ENCODE measurements at places on chromosomes 13 and 19.

- DNase-seq, result no peak
Measured at GRCh38 chr19:55493052-55493644, 4.9 kb downstream of the SSC5D start.

- peak; percentile 14 for DNase-seq
Measured at GRCh38 chr13:25971459-25972145, 80.2 kb downstream of the SHISA2 start.

DNA sequence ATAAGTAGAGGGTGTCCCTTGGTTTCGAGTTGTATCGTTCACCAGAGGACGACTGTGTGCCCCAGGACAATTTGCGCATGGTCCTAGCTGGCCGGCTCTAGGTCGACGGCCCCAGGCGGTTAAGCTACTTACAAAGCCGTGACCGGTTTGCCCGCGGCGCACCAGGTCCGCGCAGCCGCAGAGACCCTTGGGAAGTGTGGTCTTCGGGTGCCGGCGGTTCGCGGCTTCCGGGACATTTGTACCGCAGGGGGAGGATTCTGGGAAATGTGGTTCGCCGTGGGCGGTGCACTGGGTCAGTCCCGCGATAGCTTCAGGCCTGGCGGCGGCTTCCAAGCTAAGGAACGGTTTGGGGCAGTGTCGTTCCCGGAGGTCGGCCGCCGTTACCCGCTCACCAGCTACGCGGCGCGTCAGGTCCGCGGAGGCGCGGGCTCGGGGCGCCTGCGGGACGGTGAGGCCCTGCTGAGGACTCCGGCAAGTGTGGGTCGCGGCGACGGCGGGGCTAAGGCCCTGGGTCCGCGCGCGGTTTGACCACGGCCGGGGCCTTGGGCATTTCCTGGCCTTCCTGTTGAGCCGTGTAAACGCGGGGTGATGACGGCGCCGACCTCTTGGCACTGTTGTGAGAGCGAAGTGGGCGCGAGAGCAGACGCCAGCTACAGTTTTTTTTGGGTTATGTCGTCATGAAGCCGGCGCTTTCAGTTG is at the start of gene ZNF302:
TSS of gene ZNF302 (plus strand) at position 293 of the 699 bp plus-strand sequence. CDS start 1,127 bp downstream, outside the sequence.
- DNase-seq, result peak; percentile 90

GRCh38 chr19:50325310-50326100 is 3.7 kb downstream of the KCNC3 start:
- DNase-seq, result peak; percentile 53

- no peak for DNase-seq
Measured at GRCh38 chr19:2207991-2208860, 27.9 kb downstream of the PLEKHJ1 start.

DNA sequence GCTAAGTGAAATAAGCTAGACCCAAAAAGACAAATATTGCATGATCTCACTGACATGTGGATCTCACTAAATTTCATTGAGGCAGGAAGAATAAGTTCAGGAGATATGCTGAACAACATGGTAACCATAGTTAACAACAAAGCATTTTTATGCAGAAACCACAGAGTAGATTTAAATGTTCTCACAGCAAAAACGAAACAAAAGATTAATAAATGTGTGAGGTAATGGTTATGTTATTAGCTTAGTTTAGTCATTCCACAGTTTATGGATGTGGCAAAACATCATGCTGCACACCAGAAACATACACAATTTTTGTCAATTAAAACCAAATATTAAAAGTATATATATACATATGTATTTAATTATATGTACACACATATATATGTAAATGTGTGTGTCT is 765.8 kb downstream of the SLITRK5 start:
- no peak for DNase-seq

DNA sequence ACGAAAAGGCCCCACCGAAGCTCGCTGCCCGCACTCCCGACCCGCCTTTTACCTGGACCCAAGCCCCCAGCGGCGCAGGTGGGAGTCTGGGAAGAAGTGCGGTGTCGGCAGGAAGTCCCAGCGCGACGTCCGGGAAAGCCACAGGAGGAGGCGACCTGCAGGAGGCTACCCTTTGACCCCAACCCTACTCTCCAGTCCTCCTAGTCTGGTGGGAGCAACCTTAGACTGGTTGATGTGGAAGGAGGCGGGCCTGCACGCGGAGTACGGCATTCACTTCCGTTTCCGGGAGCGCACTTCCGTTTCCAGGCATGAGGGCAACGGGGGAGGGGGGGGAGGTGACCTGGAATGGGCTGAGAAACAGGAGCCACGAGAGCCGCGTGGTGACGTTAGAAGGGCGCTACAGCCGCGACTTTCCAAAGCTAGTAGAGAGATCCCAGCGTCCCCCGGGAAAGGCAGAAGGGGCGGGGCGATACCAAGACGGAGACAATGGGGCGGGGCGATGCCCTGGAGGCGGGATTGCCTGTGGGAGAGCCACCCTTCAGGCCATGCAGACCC is 28.5 kb downstream of the ZNF266 start:
- no peak for DNase-seq

- no peak for DNase-seq
Measured at GRCh38 chr19:17860331-17860992, 752 bp downstream of the RPL18A start.

DNA sequence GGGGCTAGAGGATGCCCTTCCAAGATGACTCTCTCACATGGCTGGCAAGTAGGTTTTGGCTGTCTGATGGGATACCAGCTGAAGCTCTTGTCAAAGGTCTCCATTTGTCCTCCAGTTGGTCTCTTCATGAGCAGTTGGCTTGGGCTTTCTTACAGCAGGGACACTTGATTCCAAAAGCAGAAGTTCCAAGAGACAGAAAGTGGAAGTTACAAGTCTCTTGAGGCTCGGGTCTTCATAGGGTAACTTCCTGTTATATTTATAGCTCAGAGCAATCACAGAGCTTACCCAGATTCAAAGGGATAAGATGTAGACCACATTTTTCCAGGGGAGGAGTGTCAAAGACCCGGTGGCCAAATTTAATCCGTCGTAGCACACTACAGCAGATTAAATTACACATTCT is 440.0 kb downstream of the RFC3 start:
- DNase-seq, result no peak

DNA sequence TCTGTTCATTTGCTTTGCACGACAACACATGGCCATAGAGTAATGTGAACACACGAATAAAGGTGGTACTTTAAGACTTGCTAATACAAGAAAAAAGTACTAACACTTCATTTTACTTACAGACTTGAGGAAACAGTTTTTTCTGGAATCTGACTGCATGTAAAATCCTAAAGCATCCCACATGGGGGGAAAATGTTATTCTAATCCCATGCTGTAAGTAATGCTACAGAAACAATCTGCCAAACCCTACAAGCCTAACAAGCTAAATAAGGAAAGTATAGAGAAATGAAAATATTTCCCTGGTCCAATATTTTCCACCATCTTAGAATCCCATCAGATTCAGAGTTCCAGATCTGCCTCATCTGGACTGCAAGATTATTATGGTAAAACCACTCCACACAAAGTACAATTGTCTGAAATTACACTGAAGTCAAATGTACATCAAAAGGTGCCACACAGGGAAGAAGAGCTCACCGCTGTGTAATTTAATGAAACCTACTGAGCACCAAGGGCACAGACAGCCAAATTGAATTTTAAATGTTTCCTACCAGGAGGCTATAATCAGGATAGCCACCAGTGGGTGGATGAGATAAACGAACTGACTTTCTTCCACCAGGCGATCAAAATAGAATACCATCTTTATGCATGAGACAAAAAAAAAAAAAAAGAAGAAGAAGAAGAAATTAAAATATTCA is 22.0 kb downstream of the LHFPL6 start:
- DNase-seq, result no peak

DNA sequence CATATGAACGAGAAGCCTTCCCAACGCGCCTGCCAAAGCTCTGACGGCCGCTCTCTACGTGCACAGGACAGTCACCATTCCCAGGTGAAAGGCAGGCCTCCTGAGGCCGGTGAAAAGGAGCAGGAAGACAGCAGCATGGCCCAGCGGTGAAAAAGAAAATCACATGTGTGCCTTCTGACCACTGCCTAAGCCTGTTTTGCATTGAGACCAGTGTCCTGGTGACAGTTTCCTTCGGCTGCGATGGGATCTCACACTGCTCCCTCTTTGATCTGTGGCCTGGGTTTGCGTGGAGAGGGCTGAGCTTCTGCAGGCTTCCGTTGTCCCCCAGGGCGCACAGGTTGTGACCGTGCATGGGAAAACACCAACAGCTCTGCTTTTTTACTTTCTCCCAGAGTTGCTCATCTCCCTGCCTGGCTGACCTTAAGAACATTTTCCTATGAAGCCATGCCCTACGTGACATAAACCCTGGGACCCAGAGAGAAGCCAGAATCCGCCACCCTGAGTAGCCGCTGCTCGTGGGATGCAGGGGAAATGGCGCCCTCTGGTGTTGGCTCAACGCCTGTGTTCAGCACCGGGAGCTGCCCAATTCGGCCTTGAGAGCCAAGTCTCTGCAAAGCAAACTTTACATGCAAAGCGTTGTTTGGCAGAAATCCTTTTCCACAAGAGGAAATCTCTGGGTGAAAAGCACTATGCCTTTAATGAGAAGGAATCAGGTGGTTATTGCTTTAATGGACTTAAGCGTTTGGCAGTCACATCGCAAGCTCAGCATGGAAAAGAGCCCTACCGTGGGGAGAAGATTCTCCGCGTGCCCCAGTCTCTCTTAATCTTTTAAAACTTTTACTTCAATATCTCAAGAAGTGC is 112.2 kb upstream of the GPR12 start:
- DNase-seq, result no peak

DNA sequence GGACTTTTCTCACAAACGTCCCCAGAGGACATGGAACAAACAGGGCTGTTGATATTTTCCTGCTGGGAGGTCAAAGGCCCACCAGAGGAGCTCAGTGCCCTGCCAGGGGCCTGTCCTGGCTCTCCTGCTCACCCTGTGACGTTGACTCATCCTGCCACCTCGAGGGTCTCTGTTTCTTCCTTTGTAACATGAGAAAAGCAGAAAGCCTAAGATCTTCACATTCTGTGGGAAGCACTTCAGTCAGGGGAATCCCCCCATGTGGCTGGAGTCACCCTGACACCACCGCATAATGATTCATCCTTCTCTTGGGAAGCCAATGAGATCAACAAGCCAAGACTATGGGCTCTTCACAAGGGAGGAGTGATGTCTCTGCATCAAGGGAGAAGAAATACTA is 147.9 kb downstream of the KATNAL1 start:
- no peak for DNase-seq

- peak; percentile 12 for DNase-seq
Measured at GRCh38 chr19:12834566-12834943, at the start of gene RTBDN. Gene RTBDN (minus strand): TSS chr19:12834579. CDS start chr19:12829979, 4,600 bp downstream.

GRCh38 chr19:30178721-30179402 is 193.3 kb upstream of the ZNF536 start:
- no peak for DNase-seq

GRCh38 chr19:48368936-48369335 is 4.8 kb downstream of the SYNGR4 start:
- DNase-seq, result no peak

DNA sequence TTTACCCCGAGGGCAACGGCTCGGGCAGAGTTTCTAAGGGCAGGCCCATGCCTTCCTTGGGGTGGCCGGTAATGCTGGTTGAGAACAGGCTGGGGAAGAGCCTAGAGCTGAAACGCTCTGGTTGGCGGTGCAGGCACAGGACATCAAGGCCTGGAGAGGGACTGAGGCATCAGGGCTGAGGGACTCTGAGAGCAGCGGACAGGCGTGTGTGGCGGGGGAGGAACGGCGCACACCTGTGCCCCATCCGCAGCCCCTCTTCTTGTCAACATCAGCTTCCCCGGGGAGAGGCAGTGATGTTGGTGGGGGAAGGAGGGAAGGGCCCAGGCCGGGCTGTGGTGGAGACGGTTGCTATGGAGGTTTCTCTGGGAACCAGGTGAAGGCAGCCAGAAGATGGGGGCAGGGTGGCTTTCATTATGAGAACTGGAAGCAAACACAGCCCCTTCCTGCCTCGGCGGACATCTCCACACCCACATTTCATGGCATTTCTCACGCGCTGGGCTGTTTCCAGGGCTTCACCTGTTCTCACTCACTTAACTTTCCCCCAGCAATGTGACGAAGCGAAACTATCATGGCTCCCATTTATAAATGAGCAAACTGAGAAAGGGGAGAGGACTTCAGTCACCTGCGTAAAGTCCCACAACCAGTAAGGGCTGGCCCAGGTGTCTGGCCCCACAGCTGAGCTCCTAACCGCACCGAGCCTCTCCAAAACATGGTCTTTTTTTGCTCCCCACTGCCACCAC is 8.2 kb upstream of the ATF5 start:
- DNase-seq, result no peak

DNA sequence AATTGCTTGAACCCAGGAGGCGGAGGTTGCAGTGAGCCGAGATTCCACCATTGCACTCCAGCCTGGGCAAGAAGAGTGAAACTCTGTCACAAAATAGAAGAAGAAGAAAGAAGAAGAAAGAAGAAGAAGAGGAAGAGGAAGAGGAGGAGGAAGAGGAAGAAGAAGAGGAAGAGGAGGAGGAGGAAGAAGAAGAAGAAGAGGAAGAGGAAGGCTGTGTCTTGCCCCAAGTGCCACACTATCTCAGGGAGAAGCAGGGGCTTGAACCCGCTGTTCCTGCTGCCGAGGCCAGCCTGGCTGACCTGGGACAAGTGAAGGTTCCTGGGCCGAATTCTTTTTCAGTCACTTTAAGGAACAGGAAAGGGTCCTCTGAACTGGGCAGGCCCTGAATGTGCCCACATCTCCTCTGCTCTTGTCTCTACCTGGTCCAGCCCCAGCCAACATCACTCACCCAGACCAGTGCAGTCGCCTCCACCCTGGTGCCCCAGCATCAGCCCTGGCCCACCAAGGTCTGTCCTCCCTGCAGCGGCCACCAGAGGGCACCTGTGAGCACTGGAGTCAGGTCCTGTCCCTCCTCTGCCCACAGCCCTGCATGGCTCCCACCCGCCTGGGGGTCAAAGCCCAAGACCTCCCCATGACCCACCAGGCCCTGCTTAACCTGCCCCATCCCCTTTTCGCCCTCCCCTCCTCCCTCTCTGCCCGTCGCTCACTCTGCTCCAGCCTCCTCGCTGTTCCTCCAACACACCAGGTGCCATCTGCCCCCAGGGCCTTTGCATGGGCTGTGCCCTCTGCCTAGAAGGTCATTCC is 20.0 kb downstream of the TICAM1 start:
- DNase-seq, result peak; percentile 7

GRCh38 chr13:93614776-93615175 is 388.2 kb downstream of the GPC6 start:
- DNase-seq, result no peak

GRCh38 chr19:29681422-29682235 is 16.4 kb downstream of the PLEKHF1 start:
- DNase-seq, result no peak

GRCh38 chr13:36981156-36981743 is 17.9 kb downstream of the ALG5 start:
- no peak for DNase-seq

- DNase-seq, result no peak
Measured at GRCh38 chr19:54644056-54644455, 13.8 kb downstream of the LILRB1 start.

DNA sequence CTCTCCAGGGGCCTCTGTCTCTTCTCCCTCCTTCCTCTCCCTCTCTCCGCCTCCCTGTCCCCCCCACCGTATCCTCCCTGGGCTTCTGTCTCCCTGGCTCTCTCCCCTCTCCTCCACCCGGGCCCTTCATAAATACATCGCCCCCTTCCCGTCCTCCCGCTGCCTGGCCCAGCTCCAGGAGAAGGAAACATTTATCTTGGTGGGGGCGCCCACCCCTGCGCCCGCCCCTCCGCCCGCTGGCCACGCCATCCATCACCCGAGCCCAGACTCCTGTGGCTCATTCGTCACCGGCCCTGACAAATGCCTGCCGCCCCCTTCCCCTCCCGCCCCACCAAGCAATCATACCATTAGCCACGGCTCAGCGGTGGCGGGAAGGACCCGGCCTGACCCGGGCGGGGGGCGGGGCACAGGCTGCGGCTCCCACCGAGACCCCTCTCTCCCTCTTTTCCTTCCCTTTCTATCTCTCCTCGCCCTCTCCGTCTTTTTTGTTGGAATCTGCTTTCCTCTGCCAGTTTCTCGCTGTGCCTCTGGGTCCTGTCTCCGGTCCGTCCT is 2.6 kb upstream of the MEIS3 start:
- DNase-seq, result no peak

All from NCI-H2029 treated with DMSO at 0.1 percent for 48 hours (cell line).